ENCODE measurements at places on chromosomes 4 and X.

GRCh38 chr4:96383349-96383748 lies 543.5 kb downstream of the PDHA2 start:
- no peak for DNase-seq

- DNase-seq: no peak
These were observed 90.2 kb upstream of the PDLIM3 start for GRCh38 chr4:185625503-185625902.

DNA sequence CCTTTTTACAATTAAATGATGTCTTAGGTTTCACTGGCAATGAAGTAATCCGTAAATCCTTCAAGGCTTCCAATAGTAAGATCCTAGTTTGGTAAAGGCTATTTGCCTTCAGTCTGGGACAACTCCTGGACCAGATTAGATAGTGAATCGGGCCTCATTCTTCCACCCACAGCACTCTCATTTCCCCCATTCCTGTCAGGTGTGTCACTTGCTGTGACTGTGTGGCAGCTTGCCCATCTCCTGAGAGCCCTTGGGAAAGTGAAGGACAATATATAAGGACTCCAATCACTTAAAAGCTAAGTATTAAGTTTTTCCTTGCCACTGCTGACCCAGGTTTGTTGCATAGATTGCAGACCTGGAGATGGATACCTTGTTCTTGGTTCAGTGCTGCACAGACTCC lies 3.3 kb upstream of the GASK1B start:
- DNase-seq: no peak

DNA sequence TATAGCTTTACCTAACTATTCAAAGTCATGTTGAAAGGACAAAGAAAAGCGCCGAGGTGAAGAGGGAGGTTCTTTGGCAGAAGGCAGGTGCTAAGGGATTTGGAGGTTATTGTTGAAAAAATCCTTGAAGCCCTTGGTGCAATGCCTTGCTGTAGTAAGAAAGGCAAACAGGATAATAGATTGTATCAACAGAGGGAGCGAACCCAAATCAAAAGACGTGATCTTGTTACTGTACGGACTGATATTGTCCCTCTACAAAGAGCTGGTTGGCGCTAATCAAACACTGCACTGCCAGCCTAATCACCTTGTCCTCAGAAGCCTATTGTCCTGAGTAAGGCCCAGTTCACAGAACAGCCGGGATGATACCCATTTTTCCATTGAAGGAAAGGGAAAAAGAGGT lies 182.9 kb downstream of the ZIC3 start:
- DNase-seq: no peak

DNA sequence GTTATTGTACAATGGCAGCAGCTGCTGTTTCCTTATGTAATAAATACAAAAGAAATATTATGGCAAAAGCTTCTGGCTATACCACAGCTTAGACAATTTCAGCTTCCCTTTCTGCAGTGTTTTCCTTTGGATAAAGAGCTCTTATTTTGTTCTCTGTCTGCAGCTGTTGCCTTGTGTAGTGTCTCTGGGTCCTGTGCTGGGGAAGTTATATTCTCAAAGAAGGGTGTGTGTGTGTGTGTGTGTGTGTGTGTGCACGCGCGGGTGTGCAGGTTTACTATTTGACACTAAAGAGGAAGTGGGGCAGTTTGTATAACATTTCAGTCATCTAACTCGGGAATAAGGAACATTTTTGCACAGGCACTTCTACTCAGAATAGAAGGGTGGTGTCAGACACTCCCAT lies 83.6 kb downstream of the REPS2 start:
- DNase-seq: no peak

- DNase-seq: no peak
These were observed 103.3 kb upstream of the TLR3 start for GRCh38 chr4:185965426-185966384.

DNA sequence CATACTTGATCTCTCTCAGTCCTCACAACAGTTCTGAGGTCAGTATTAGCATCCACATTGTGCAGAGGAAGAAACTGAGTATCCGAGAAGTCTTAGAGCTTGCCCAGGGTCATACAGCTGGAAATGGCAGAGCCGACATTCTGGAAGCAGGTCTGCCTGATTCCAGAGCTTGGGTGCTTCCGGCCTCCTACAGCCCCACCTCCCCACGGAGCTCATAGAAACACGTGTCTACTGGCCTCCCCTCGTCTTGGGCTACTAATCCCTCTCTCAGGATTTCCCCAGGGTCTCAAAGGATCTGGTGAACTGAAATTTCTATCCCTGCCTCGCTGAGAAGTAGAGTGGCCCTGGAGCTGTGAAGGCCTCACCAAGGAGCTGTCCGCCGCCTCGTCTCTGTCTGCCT lies 12.0 kb upstream of the KDM5C start:
- no peak for DNase-seq

GRCh38 chr4:172348426-172348825 lies 535.2 kb downstream of the GALNTL6 start:
- DNase-seq: no peak

DNA sequence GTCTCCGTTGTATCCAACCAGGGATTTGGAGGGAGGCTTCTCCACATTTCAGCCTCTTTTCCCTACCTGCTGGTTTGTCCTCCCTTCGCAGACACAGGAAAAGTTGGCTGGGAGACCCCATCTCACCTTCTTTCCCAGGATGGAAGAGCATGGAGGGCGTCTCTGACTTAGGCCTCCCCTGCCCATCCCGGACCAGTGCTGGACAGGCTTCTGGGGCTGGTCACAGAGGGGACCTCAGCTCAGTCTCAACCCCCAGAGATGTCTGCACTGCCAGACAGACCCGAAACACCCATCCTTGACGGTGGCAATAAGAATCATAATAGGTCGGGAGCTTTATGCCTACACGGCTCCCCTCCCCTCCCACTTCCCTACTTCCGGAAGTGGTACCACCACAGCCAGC lies 1.6 kb downstream of the WFS1 start:
- no peak for DNase-seq

- peak; percentile 72 for DNase-seq
These were observed 222.4 kb downstream of the CRLF2 start for GRCh38 chrX:989959-990510.

DNA sequence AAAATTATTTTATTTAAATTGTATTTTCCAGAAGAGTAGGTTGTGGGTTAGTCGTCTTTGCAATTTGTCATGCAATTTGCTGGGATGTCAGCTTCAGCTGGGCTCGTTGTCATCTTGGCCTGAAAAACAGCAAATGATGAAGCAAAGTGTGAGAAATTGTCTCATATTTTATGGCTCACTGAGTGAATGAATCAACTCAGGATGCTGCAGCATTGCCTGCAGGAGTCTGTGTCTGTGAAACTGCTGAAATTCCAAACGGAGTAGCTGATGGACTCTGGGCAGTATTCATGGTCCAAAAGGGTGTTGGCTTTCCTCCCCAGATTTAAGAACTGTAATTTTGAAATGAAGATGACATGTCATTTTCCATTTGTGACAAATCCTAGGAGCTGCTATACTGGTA lies 37.2 kb downstream of the CXCL8 start:
- DNase-seq: no peak

DNA sequence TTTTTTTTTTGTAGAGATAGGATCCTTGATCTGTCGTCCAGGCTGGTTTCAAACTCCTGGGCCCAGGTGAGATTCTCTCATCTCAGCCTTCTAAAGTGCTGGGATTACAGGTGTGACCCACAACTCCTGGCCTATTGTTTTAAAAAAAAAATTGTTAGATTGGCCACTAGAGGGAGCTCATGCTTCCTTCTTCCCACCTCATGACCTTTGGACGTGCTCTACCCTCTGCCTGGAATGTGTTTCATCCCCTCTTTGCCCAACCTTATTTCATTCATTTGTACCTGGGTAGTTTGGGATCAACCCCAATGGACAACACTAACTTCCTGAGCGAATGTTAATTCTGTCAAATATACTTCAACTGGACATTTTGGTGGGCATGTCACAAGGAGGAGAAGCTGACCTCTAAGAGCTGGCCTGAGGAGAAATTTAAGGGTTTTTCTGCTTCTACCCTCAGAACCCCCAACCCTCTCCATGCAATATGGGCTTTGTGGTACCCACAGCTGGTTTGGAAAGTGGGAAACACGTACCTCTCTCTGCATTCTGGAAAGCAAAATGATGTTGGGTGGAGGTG lies 6.4 kb downstream of the PPEF2 start:
- DNase-seq: no peak

- DNase-seq: no peak
These were observed 16.2 kb downstream of the RBM47 start for GRCh38 chr4:40613456-40613855.

GRCh38 chr4:67910585-67910905 lies 26.7 kb upstream of the TMPRSS11D start:
- DNase-seq: no peak

GRCh38 chr4:37653601-37654000 lies 32.6 kb downstream of the RELL1 start:
- DNase-seq: no peak

GRCh38 chrX:103124284-103124683 lies 31.3 kb upstream of the NXF3 start:
- no peak for DNase-seq

- DNase-seq: no peak
These were observed 167.4 kb downstream of the COL4A6 start for GRCh38 chrX:108270739-108271396.

GRCh38 chr4:53235547-53235946 lies 130.3 kb downstream of the SCFD2 start:
- DNase-seq: no peak

- no peak for DNase-seq
These were observed 110.6 kb downstream of the SH3KBP1 start for GRCh38 chrX:19776753-19777152.

DNA sequence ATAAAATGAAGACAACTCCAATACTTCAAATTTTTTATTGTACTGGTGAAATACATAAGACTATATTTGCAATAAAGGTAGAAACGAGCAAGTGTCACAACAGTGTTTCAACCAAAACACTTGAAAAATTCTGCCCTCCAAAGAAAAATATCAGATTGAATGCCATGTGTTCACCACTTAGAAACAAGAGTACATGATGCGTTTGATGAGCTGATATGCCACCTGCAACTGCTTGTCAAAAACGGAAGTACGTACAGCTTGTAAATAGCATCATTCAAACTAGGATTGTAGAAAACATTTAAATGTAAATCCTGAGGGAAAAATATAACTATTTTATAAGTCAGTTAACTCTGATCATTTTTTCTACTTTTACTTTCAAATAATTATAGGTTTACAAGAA lies 276.1 kb downstream of the ANTXR2 start:
- DNase-seq: no peak

DNA sequence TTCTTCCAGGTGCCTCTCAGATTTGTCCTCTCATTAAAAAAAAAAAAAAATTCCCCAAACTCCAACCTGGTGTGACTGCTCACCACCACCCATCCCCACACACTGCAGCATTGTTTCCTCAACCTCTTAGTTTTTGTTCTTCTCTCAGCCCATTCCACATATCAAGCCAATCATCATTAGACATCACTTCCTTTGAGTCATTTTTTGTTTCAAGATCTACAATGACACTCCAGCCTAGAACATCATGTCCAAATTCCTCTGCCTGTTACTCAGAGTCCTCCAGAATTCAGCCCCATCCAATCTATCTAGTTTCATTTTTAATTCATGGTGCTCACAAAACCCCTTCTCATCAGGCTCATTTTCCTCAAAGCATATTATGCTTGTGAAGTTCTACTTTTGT lies 262.5 kb upstream of the TEX13A start:
- DNase-seq: no peak

DNA sequence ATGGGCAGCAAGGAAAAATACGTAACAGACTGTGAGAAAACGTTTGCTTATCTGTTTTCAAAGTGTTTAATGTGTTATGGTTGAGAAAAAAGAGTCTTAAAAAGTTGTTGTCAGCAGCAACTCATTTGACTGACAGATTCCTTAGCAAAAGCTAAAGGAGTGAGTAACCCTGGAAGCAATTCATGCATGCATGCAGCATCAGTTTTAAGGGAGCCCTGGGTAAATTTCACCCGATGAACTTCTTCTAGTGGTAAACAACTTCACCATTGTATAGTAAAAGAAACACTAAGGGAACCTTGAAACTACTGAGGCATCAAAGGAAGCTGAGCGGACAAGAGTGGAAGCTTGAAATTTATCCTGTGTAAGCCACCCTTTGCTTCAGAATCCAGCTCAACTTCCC lies 583.2 kb upstream of the INTU start:
- no peak for DNase-seq

DNA sequence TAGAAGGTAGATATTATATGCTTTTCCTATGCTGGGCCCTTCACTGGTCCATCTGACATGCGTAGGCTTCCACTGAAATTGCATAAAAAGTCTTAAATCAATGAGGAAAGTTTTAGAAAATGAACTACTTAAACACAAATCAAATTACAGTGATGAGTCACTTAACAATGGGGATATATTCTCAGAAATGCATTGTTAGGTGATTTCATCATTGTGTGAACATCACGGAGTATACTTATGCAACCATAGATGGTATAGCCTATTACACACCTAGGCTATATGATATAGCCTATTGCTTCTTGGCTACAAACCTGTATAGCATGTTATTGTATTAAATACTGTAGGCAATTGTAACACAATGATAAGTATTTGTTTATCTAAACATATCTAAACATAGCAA lies 10.3 kb downstream of the STAP1 start:
- no peak for DNase-seq

DNA sequence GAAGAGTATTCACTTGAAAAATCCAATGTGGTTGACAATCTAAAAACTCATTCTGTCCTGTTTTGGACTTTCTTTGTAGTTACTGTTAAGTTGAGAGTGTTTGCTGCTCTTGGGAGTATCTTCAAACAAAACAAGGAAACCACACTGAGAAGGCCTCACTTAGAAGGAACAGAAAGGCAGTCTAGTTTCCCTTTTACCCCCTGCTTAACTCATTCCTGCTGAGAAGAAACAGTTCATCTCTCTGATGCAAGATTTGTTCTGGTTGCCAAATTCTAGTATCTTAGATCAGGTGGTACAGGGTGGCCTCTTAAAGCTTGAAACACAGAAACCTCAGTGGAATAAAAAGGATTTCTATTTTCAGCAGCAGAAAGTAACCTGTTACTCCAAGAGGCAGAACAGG lies 41.4 kb downstream of the GUCY2F start:
- no peak for DNase-seq

DNA sequence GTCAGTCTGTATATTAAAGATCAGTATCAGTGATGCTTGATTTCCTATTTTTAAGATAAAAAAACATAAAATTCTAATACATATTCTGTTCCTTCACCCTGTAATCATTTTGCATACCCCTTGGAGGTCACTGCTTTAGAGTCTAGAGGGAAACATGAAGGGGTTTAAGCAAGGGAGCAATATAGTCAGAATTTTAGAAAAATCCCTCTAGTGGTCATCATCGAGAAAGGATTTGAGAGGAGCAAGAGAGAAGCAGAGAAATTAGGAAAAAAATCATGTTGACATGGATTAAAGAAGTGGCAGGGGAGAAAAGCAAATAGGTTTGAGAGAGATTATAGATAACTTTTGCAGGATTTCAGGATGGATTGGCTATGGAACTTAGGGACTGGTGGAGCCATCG lies 11.1 kb downstream of the APEX2 start:
- DNase-seq: no peak

DNA sequence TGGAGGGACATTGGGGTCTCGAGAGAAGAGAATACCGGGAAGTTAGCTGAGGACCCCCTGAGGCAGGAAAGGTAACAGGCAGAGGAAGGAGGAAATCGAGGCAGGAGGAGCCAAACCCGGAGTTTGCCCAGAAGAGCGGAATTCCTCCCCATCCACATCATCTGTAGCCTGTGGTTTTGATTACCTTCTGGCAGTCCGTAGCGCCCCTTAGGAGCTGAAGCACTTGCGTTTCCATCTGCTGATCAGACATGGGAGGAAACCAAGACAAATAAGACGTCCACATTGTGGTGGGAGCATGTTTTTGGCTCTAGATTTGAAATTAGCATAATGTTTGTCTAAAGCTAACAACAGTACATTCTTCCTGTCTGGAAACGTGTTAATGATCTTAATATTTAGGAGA lies 26.8 kb upstream of the HMX1 start:
- no peak for DNase-seq

All from hypothalamus (tissue), 51 donors.